Activated T-helper 1 cell treated with anti-CD3 and anti-CD28 coated beads, Interleukin-12 subunit alpha, Interleukin-12 subunit beta, Interleukin-2, Interleukin-4 antibody, amounts not matched to agents 30 ng/mL and 10 ng/mL and 1 ng/mL, durations not matched to agents 14 hours and 24 hours and 36 hours (primary cell): ENCODE measurements at places on chromosomes 16 and 17. TPM values are rescaled to one million over a fixed set of nuclear protein-coding genes. Genes with fewer than 3 reads are reported as not detected.

DNA sequence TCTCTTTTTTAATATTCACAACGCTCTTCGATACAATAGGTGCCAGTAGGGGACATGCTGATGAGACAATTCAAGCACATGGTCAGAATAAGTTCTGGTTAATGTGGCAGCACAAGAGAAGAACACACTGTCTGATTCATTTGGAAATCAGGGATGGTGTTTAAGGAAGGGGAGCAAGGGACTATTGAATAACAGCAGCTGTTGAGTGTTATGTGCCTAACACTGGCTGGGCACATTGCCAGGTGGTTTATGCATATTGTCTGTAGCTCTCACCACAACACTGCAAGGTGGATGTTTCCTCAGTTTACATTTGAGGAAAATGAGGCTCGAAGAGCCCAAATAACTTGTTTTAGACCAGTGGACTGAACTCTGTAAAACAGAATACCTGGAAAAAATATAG, 44.2 kb downstream of the LYRM9 start:
- no peak for DNase-seq

The LONP2 gene
- 52.2 and 55.7 TPM in 2 replicates for total RNA-seq

DNA sequence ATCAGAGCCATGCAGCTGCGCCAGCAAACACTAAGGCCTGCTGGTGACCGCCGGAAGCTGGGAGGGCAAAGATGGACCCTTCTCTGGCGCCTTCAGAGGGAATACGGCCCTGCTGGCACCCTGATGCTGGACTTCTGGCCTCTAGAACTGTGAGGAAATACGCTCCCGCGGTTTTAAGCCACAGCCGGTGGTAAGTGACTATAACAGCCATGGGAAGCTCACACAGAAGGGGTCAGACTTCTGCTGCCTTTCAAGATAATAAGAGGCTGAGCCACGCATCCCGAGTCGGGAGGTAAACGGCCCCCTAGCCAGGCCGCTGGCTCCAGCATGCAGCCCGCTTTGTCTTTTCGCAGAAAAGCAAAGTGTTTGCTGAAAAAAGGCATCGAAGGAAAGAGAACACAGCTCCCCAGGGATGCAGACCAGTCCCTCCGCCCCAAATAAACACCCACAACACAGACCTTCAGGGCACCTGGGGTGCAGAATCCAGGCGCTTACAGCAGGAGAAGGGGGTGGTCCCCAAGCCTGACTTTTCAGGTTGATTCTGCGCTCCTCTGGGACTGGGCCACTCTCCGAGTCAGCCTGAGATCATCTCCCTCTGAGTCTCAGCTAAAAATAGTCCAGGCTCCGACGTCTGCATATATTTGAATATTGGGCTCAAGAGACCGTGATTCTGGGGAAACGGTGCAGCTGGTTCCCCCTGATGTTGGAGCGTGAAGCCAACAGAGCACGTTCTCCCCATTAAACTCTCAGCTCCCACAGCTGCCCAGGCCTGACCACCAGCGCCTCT, 89.7 kb downstream of the MGAT5B start:
- no peak for DNase-seq

DNA sequence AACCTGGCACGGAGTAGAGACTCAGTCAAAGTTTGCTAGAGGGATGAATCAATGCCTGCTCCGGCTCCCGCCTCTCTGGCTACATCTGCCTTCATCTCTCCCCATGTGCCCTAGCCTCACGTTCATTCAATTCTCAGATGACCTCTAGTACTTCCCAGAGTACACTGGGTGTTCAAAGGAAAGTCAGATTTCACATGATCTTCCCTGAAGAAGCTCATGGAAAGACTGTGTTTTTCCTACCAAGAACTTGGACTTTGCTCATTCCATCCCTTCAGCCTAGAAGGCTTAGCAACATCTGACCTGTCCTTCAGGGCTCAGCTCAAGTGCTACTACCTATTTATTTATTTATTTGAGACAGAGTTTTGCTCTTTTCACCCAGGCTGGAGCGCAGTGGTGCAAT, 11.1 kb upstream of the TNK1 start:
- no peak for DNase-seq

The PLD6 gene
- total RNA-seq = 18.5 and 20.5 TPM in 2 replicates

DNA sequence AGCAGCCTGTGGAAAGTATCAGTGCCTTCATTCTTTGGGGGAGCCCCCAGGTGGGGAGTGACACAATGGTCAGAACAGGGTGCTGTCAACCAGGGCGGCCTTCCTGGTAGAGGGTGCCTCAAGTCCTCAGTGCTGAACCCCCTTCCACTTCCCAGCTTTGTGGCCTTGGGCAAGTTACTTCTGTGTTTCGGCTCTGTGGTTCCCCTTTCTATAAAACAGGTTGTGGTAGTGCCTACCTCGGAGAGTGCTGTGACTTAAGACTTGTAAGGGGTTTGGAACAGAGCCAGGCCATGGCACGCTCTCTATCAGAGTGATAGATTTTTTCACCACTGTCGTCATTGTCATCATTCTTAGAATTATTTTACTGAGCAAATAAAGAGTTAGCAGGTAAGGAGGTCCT, 141.1 kb downstream of the CCDC182 start:
- peak; percentile 52 for DNase-seq

GRCh38 chr16:23280483-23280967, 21.6 kb upstream of the SCNN1B start:
- no peak for DNase-seq

The HAP1 gene
- not detected in 2 replicates for total RNA-seq

The OTOP2 gene
- total RNA-seq = not detected in 2 replicates

DNA sequence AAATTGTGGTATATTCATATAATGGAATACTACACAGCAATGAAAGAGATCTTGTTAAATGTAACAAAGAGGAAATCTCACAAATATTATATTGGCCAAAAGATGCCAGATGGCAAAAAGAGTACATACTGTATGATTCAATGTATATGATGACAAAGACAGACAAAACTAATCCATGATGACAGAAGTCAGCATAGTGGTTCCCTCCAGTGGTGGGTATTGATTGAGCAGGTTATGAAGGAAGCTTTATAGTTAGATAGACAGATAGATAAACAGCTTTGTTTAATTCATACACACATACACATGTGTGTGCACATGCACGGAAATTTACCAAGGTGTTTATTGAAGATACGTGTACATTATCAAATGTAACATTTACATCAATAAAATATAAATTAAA, 74.4 kb upstream of the SMIM36 start:
- DNase-seq = no peak
